ENCODE measurements at places on chromosomes 1 and 21. TPM values are rescaled to one million over a fixed set of nuclear protein-coding genes. Genes with fewer than 3 reads are reported as not detected.

- no peak for DNase-seq
- H3K4me3 ChIP-seq, result no peak overlapping the region
- H3K27ac ChIP-seq, result no peak overlapping the region
- H3K4me1 ChIP-seq, result no peaks in the 10 kb centered on the region
These were observed 66.6 kb downstream of the TRIM11 start for GRCh38 chr1:228339766-228340685.

DNA sequence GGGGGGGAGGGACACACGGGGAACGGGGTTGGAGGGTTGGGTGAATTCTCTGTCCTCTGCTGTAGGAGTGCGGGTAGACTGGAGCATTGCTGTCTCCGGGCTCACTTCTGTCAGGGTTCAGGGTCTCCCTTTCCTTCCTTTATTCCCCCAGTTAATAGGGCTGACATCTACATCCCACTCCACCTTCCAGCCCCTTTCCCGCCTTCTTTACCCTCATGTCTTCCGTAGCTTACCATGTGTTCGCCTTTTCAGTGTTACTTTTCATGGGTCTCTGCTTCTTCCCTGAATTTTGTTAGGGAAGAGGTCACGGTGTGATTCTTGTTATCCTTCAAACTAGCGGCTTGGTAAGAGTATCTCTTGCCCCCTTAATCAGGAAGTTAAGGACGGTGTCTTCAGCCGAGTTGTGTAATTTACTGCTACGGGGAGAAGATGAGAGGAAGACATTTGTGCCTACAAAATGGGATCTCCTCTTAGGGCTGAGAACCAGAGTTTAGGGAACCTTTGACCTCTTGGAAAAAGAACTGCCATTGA lies 917 bp downstream of the RAP1A start:
- no peaks in the 10 kb centered on the region for H3K27me3 ChIP-seq
- H3K36me3 ChIP-seq, result no peaks in the 10 kb centered on the region
- peak overlapping the region; percentile 86 for H3K4me3 ChIP-seq
- DNase-seq, result no peak
- H3K27ac ChIP-seq, result peak overlapping the region; percentile 93

DNA sequence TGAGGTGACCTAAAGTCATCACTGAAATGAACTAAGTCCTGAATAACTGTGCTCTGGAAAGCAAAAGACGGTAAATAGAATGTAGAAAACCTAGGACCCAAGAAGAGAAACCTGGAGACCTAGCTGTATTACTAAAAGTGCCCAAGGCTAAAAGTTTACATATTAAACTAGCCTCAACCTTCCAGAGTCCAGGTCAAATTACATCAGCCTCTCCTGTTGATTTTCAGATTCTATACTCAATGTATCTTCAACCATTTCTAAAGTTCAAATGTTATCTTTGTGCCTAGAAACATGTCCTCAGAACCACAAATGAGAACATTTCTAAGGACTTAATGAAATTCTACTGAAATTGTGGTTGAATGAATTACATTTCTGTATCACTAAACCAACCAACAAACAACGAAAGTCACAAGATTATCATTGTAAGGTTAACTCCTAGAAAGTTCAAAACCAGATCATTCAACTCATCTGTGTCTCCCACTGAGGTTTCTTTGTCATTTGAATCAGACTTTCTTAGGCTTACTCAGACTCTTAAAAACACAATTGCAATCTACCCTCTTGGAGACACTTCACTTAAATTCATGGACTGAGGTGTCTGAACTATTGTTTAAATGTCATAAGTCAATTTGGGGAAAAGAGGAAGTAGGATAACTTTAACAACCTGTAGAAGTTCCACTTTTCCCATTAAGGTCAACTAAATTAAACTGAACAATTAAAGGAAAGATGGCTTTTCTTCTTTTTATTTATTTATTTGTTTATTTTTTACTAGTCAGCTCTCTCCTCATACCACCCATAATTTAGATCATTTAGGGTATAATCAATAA lies 207.7 kb downstream of the BARHL2 start:
- H3K27me3 ChIP-seq, result no peaks in the 10 kb centered on the region
- H3K4me1 ChIP-seq, result no peaks in the 10 kb centered on the region
- no peaks in the 10 kb centered on the region for H3K36me3 ChIP-seq
- no peak overlapping the region for H3K4me3 ChIP-seq

DNA sequence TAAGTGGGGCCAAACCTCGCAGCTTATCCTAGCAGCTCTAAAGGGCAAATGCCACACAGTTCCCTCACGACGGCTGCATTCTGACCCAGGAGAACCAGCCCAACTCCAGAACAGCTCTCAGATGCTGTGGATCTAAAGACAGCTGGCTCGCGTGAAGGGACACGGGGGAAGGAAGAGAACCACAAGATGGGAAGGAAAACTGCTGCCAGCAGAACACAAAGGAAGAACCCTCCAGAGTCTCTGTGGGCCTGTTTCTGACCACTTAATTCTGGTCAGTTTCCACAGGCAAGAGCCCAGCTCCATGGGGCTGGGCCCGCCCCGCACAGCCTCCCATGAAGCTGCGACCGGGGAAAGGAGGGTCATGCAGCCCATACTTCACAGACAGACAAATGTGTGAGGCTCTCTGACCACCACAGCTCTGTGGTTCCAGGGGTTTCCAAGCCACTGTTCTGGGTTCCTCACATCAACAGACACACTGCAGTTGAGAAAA lies 61.1 kb downstream of the SLC45A1 start:
- peak overlapping the region; percentile 95 for H3K27ac ChIP-seq
- H3K27me3 ChIP-seq, result no peaks in the 10 kb centered on the region
- no peak for DNase-seq
- no peak overlapping the region for H3K4me3 ChIP-seq
- peaks cover 7% of the 10 kb centered on the region for H3K36me3 ChIP-seq

Gene AIRE
- total RNA-seq, result not detected

- no peaks in the 10 kb centered on the region for H3K36me3 ChIP-seq
- H3K27me3 ChIP-seq, result no peaks in the 10 kb centered on the region
- no peak overlapping the region for H3K4me3 ChIP-seq
- H3K27ac ChIP-seq, result no peak overlapping the region
These were observed 13.1 kb downstream of the ZP4 start for GRCh38 chr1:237877631-237878030.

Gene HP1BP3
- 213 TPM for total RNA-seq

Gene SARS1
- total RNA-seq, result 141 TPM

All from esophagus muscularis mucosa (tissue), 4 donors.